ENCODE measurements at places on chromosomes 2 and 18. TPM values are rescaled to one million over a fixed set of nuclear protein-coding genes. Genes with fewer than 3 reads are reported as not detected.

Gene DAW1
- total RNA-seq, result not detected

Gene ZSWIM2
- total RNA-seq, result not detected

Gene EFHD1
- 0.71 TPM for total RNA-seq

Gene SLC9A4
- 0.12 TPM for total RNA-seq

Gene TRIM54
- total RNA-seq, result 2.0 TPM

Gene MARCO
- total RNA-seq, result not detected

Gene RNASEH1
- total RNA-seq, result 34.6 TPM

Gene BOLL
- total RNA-seq, result not detected

Gene TRIM43B
- total RNA-seq, result 5.7 TPM

Gene DLX2
- total RNA-seq, result 1.4 TPM

Gene ATP6V1C2
- total RNA-seq, result not detected

Gene OR6B2
- not detected for total RNA-seq

Gene IL37
- total RNA-seq, result not detected

Gene TLK1
- total RNA-seq, result 45.7 TPM

Gene FN1
- 28.6 TPM for total RNA-seq

Gene LGALSL
- 2.8 TPM for total RNA-seq

Gene FLACC1
- 1.2 TPM for total RNA-seq

Gene PDCD1
- total RNA-seq, result not detected

Gene MYOM1
- 1.3 TPM for total RNA-seq

Gene CCL20
- total RNA-seq, result not detected

Gene FEV
- total RNA-seq, result not detected

Gene SH3BP4
- total RNA-seq, result 59.3 TPM

Gene ANKRD30BL
- total RNA-seq, result 0.29 TPM

Gene DSG4
- not detected for total RNA-seq

Gene KCNJ3
- 3.6 TPM for total RNA-seq

Gene KCNG2
- 1.6 TPM for total RNA-seq

Gene C2orf81
- 3.7 TPM for total RNA-seq

Gene EN1
- 0.39 TPM for total RNA-seq

Gene SFTPB
- not detected for total RNA-seq

Gene TNFAIP6
- not detected for total RNA-seq

Gene DSG2
- total RNA-seq, result 8.2 TPM

Gene CASP10
- total RNA-seq, result not detected

Gene LPIN1
- total RNA-seq, result 142 TPM

Gene PHLPP1
- total RNA-seq, result 14.0 TPM

Gene COBLL1
- 0.91 TPM for total RNA-seq

Gene ACADL
- not detected for total RNA-seq

Gene HRH4
- total RNA-seq, result not detected

Gene GPAT2
- 0.47 TPM for total RNA-seq

Gene FZD7
- 19.0 TPM for total RNA-seq

Gene ACMSD
- total RNA-seq, result not detected

Gene IL36B
- not detected for total RNA-seq

Gene UGT1A7
- not detected for total RNA-seq

Gene DYSF
- 11.1 TPM for total RNA-seq

Gene PCARE
- total RNA-seq, result 0.66 TPM

Gene ACKR3
- total RNA-seq, result 1.2 TPM

Gene KIAA2012
- total RNA-seq, result not detected

Gene LINC00305
- not detected for total RNA-seq

Gene BCL11A
- 29.1 TPM for total RNA-seq

Measured in glutamatergic neuron (in vitro differentiated cells).